A549 treated with RU486 at 1 μM for 4 hours (cell line): ENCODE measurements at places on chromosomes 7 and 10. TPM values are rescaled to one million over a fixed set of nuclear protein-coding genes. Genes with fewer than 3 reads are reported as not detected.

ELAPOR2 gene
- total RNA-seq, result 0.06 to 0.17 TPM in 2 of 5 replicates, not detected in the others

DKK1 gene
- 328 to 429 TPM (median 377 TPM) in 5 replicates for total RNA-seq

STARD3NL gene
- total RNA-seq, result 49.6 to 67.7 TPM (median 56.9 TPM) in 5 replicates

AKR1C3 gene
- total RNA-seq, result 1,182 to 1,414 TPM (median 1,279 TPM) in 5 replicates

TMEM236 gene
- total RNA-seq, result 0.03 to 0.07 TPM (median 0.06 TPM) in 5 replicates

RADIL gene
- 0.98 to 2.7 TPM (median 1.9 TPM) in 5 replicates for total RNA-seq

PKD2L1 gene
- 0.07 TPM in 1 of 5 replicates, not detected in the others for total RNA-seq

CPED1 gene
- 0.08 TPM in 1 of 5 replicates, not detected in the others for total RNA-seq

SH2B2 gene
- 1.7 to 3.7 TPM (median 3.3 TPM) in 5 replicates for total RNA-seq

TRIM50 gene
- total RNA-seq, result not detected in 5 replicates

TCAF1 gene
- total RNA-seq, result 12.6 to 20.3 TPM (median 19.5 TPM) in 5 replicates
